ENCODE measurements at places on chromosomes 1 and 21.

DNA sequence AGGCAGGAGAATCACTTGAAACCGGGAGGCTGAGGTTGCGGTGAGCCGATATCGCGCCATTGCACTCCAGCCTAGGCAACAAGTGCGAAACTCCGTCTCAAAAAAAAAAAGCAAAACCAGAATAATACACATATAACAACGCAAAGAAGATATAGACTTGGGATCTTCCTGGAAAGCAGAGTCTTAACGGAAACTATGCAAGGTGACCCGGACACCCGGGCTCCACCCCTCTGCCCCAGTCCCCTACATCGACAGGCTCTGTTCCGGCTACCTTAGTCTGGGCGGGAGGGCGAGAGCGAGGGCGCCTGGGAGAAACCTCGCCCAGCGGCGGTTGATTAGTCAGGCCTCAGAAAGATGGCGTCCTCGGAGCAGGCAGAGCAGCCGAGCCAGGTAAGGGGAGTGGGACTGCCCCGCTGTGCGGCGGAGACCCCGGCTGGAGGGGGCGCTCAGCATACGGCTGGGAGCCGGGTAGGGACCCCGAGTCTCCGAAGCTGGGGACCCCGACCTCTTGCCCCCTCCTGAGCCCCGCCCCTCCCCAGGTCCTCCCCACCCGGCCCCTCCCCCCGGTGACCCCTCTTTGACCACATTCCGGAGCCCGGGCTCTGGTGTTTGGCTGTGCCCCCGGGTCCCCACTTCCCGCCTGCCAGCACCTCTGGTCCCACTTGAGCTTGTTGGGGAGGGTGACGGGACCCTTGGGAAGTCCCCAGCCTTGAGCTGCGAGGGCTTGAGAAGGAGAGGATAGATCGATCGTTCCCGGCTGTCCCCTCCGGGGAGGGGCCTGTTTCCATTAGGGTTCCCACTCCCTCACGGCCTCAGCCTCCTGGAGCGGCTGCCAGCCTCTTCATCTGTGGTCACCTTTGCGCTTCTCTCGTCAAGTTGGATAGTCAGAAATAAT lies at the start of gene PEX14:
Gene PEX14, plus strand, starts transcription at position 338 of the 895 bp plus-strand sequence. Its CDS starts 17 bp downstream, at position 355.
- DNase-seq, result peak; percentile 89

GRCh38 chr21:46562964-46563607 lies 41.8 kb downstream of the S100B start:
- DNase-seq, result no peak

DNA sequence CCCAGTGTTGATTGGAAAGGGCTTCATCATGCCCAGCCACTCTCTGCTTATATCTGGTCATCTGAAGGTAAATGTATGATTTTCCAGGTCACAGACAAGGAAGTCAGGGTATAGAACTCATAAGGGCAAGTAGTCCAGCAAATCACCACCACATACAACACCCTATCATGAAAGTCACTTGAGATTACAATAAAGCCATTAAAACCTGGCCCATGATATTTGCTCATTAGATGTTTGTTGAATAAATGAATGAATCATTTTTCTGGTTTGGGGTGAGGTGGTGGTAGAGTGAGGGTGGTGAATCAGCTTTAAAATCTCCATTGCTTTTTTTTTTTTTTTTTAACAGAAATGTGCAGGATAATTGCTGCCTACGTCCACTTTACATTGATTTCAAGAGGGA lies 91.9 kb downstream of the TGFB2 start:
- DNase-seq, result no peak

GRCh38 chr1:244381878-244382565 lies 69.7 kb downstream of the ADSS2 start:
- DNase-seq, result no peak

DNA sequence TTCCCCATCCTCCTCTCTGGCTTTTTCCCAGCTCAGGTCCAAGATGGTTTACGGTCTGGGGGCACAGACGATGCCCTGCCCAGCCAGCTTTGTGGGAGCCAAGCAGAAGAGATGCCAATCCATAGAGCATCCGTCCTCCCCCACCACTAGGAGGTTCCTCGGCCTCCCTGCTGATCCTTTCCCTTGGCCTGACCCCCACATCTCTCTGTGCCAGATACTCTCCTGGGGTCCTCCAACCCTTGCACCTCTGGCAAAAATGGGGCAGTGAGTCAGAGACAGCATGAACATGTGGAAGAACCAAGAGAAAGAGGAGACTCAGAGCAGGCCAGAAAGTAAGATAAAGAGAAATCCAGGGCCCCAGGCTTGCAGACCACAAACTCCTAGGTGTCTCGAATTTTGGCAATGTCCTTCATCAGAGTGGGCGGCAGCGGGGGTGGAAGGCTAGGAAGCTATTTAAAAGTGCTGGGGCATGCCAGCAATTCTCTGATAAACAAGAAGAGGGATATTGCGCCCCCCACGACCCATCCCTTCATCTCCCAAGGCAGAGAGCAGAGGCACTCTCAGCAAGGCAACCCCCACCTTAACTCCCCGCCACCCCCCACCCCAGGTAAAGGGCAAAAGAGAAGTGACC lies 11.4 kb downstream of the BLACAT1 start:
- peak; percentile 75 for DNase-seq

- no peak for DNase-seq
These were observed 191.0 kb downstream of the HIVEP3 start for GRCh38 chr1:41727749-41728115.

- DNase-seq, result peak; percentile 82
These were observed 4.0 kb downstream of the S100A16 start for GRCh38 chr1:153608742-153609584.

DNA sequence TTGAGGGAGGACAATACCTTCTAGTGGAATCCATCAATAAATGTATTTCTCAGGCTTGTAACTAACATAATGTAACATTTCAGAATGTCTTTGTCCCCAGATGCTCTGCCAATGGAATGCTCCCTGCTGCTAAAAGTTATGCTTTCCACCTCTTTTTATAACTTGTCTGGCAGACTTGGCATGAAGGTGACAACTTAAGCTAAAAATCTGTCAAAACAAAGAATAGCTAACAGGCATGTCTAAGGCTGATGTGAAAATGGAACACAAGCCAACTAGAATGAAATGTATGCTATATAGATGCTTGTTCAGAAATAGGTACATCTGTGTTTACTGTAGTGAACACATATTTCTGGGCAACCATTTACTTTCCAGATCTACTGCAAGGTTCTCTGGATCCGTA lies 467.9 kb downstream of the MRPL39 start:
- DNase-seq, result no peak

DNA sequence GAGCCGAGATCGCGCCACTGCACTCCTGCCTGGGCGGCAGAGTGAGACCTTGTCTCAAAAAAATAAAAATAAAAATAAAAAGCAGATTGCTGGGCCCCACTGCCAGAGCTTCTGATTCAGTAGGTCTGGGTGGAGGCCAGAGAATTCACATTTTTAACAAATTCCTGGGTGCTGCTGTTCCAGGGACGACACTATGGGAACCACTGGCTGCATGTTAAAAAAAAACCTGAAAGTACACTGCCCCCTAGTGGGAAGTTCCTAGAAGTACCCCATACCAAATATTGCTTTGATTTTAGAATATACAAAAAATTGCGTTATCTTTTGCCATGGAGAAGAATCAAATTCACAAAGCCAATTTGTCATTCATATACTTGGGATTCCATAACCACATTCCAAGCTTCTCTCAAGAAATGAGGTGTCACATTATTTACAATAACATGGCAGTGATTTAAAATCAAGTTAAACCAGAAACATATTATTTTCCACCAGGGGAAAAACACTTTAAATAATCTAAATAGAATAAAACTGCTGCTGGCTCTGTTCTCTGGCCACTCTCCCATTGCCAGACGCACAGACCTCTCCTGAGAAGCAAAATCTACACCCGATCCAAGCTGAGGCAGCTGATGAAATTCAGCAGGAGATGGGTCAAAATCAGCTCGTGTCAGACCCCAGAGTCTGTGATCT lies 27.4 kb downstream of the SYF2 start:
- DNase-seq, result peak; percentile 46

DNA sequence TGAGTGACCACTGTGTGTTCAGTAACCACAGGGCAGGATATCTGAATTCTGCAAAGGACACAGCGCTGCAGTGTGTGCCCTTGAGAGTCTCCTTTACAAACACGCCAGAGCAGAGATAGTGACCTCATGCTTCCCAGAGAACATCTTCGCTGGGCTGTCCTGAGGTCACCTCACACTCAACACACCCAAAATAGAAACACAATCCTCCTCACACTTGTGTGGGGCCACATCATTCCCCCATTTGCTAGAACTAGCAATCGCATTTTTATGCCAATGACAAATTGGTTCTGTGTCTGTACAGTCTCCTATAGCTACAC lies 140.1 kb upstream of the NRIP1 start:
- no peak for DNase-seq

DNA sequence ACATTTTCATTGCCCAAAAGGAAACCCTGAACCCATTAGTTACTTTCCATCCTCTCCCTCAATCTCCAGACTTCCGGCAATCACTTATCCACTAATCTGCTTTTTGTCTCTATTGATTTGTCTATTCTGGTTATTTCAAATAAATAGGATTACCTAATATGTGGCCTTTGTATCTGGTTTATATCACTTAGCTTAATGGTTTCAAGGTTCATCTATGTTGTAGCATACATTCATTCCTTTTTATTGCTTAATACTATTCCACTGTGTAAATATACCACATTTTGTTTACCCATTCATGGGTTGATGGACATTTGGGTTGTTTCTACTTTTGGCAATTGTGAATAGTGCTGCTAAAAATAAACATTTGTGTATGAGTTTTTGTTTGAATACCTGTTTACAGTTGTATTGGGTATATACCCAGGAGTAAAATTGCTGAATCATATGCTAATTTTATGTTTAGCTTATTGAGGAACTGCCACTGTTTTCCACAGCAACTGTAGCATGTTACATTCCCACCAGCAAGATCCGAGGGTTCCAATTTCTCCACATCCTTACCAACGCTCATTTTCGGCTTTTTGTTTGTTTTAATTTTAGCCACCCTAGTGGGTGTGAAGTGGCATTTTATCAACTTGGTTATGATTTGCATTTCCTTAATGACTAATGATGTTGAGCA lies 2.5 kb upstream of the SLC25A44 start:
- no peak for DNase-seq

GRCh38 chr1:48784301-48784700 lies 7.6 kb upstream of the BEND5 start:
- DNase-seq, result no peak

GRCh38 chr21:42105476-42106315 lies 34.6 kb downstream of the UMODL1 start:
- no peak for DNase-seq

DNA sequence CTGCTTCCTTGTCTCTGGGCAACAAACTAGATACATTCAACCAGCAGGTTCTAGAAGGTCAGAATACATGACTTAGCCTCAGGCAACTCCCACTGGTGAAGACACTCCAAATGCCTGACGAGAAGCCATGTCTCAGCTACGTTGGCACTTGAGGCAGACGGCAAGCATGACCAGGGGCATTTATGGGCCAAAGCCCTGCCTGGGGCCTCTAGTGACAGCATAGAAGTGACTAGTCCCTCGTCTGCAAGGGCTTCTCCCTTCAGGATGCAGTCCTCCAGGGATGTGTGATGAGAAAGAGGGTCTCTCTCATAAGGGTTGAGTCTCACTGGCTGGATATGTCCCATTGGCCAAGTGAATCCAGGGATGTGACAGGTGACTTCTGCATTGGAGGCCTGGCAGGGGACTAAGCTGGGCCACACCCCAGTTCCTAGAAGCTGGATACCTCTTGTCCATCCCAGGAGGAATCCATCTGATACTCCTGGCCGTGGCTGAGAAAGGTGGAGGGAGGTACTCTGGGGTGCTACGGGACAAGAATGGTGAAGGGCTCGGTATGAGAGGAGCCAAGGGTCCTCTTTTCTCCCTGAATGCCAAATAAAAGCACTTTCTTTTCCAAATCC lies 148.6 kb upstream of the HMGB4 start:
- DNase-seq, result no peak

GRCh38 chr1:2277741-2278488 lies 49.8 kb downstream of the SKI start:
- DNase-seq, result no peak

GRCh38 chr21:21051109-21052055 lies 53.2 kb downstream of the NCAM2 start:
- no peak for DNase-seq
